ENCODE measurements at places on chromosomes 4 and X.

GRCh38 chr4:37803348-37803973 is 23.0 kb upstream of the PGM2 start:
- DNase-seq = peak; percentile 75

- DNase-seq = no peak
Observed at GRCh38 chrX:140507982-140508305, 3.1 kb upstream of the SOX3 start.

GRCh38 chrX:130741151-130741550 is 161.9 kb downstream of the ENOX2 start:
- DNase-seq = no peak

DNA sequence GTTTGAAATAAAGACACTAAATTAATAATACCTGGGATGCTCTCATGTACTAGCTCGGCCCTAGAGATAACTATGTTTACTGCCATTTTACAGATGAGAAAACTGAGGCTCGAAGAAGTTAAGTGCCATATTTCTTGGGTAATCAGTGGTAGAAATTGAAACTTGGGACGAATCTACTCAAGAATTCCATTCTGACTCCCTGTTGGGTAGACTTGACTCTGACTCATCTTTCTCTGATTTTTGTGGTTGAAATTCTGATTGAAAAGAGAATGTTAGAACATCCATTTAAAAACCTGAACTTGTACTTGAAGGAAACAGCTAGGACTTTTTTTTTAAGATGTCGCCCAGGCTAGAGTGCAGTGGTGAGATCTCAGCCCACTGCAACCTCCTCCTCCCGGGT is 50.1 kb upstream of the NSUN7 start:
- no peak for DNase-seq

DNA sequence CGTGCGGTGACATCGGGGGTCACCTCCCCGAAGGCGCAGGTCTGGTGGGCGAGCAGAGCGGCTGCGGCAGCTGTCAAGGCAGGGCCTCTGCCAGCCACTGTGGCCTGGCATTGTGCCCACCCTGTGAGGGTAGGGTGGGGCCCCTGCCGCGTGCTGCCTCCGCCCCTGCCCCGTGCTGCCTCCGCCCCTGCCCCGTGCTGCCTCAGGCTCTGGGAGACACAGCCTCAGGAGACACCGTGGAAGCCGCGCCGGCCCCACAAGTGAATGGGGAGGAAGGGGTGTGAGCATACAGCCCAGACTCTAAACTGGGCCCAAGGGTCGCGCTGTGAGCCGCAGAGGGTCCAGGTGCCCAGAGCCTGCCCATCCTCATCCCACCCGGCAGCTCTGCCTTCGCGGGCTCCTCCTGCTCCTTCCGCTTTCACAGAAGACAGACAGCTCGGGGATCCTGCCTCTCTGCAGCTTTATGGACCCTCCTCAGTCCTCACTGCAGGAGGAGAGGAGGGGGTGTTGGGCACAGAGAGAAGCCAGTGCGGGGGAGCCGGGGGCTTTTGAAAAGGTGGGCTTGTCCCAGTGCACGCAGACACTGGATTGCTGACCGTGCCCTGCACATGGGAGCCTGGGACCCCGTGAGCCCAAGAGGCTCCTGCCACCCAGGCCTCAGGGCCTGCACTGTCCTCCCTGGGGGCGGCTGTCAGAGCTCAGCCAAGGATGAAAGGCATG is 27.4 kb downstream of the PCGF3 start:
- DNase-seq = no peak

DNA sequence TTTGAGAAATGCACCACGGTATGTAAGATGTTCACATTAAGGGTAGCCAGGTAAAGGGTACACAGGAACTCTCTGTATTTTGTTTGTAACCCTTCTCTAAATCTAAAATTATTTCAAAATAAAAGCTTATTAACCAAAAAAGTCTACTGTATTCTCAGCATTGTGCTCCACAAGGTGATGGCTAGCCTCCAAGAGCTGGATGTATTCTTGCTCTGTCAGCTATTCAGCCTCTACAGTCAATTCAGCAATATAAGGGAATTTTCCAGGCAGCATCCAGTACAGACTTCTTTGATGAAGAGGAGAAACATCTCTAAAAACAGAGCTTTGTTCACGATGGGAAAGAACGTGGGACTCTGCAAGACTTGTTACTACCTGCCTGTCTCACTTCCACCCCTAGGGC is 63.5 kb upstream of the MAOA start:
- no peak for DNase-seq

DNA sequence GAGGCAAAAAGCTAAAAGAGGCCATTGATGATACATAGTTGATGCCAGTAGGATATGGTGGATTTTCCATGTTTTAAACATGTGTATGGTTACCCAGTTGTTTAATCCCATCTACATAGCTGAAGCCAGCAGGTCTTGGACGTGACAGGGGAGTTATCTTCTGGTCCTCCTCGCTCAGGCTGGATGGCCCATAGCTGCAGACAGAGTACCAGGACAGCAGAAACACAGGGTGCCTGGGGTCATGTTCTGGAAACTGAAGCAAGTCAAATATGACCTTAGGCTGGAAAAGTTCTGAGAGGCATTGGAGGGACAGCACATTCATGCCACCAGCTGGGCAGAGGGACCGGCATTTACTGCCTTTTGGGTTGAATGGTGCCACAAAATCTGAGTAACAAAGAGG is 118.0 kb upstream of the GPC4 start:
- DNase-seq = no peak

GRCh38 chrX:13048280-13048679 is 3.9 kb upstream of the FAM9C start:
- no peak for DNase-seq

DNA sequence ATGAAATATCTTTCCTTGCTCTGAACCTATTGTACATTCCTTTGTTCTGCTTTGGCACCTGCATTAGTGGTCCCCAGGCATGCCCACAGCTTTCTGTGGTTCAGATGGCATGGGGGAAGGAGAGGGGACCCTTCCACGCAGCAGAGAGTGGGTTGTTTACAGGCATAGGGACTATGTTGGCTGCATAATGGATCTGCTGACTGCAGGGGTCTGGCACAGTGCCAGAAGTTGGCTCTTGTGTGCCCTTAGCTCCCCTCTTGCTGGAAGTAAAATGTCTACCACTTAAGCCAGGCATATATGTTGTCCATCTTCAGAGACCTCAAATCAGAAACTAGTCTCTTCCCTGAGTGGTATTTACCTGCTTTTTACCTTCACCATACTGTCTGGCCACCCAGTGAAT is 651.9 kb upstream of the PCDH7 start:
- no peak for DNase-seq

DNA sequence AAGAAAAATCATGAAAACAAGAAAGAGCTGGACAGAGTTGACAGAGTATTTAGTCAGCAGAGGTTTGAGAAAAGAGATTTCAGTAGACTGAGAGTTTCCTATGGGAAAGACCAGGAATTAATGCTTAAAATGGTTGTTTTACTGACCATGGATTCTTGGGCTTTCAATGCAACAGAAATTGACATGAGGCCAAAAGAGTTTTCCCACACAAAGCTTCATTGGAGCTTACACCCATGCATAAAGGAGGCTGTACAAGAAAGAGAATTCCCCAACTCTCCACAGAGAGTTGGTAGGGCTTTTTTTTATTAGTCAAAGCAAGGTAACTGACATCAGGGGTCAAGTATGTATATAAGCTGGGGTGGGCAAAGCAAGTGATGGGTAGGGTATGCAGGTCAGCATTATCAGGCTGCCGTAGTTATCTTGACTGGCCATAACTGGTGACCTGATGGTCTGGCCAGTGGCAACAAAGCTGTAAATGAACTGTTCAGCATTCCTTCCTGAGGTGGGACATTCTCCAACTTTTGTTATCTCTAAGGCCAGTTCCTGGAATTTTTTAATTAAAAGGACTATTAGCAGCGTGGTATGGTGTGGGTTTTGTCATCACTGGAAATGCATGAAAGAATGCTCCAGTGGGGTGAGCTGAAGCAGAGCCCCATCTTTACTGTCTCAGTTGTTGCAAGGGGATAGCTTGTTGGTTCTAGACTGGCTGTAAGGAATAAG is 117.0 kb downstream of the ADAM29 start:
- DNase-seq = no peak

GRCh38 chr4:91914176-91914804 is 389.5 kb upstream of the GRID2 start:
- no peak for DNase-seq

DNA sequence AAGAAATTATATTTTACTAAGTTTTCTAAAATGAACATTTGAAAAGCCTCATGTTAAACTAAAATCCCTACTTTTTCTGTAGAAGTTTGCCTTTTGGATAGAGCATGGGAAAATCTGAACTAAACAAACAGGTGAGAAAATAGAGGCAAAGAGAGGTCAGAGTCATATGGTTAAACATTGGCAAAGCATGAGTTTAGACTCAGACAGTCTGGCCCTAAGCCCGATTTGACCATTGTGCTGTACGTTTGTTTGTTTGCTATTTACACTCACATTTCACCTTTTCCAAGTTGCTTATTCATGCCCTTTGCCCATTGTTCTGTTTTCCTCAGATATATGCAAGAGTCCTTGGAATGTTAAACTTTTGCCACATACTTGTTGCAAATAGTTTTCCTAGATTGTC is 85.4 kb downstream of the TIGD2 start:
- no peak for DNase-seq

GRCh38 chr4:36494016-36494415 is 212.6 kb downstream of the DTHD1 start:
- no peak for DNase-seq

DNA sequence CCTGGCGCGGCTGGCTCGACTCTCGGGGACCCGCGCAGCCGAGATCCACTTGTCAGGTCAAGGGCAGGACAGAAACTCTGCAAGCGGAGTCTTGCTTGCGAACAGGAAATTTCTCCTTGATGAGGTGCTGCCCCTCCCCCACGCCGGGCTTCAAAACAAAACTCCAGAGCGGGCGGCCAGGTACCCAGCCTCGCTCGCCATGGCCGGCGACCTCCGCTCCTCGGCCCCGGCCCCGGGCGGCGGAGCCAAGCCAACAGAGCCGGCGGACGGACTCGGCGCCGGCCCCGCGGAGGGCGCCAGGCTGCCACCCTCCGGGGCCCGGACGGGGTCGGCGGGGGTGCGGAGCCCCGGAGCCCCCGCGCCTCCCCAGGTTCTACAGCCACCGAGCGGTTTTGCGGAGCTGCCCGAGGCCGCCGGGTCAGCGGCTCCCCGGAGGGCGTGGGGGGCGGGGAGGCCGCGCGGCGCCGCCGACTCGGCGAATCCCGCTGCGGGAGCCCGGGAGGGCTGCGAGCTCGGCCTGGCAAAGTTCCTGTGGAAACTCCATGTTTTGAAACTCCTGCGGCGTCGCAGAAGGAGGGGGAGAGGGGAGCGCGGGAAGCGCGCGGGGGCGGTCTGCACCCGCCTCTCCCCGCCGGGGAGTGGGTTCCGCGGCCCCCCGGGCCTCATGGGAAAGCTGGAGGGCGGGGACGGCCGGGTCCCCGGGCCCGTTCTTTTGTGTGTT is 11.7 kb upstream of the BCOR start:
- no peak for DNase-seq

DNA sequence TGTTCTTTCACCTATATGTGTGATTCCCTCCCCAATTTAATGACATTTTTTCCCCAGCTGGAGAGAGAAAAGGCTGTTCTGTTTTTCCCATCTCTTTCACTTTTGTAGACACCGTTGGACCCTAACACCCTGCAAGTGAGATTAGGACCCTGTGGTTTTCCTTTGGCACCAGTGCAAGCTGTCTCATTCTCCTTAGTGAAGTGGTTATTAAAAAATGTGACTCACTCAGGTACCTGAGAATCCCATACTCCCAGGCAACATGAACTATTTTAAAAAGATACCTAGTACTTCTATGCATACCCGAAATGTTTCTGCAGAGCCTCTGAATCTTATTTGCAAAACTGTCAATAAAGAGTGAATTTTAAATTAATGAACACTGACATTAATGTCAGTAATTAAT is 175.7 kb upstream of the TBC1D9 start:
- no peak for DNase-seq

DNA sequence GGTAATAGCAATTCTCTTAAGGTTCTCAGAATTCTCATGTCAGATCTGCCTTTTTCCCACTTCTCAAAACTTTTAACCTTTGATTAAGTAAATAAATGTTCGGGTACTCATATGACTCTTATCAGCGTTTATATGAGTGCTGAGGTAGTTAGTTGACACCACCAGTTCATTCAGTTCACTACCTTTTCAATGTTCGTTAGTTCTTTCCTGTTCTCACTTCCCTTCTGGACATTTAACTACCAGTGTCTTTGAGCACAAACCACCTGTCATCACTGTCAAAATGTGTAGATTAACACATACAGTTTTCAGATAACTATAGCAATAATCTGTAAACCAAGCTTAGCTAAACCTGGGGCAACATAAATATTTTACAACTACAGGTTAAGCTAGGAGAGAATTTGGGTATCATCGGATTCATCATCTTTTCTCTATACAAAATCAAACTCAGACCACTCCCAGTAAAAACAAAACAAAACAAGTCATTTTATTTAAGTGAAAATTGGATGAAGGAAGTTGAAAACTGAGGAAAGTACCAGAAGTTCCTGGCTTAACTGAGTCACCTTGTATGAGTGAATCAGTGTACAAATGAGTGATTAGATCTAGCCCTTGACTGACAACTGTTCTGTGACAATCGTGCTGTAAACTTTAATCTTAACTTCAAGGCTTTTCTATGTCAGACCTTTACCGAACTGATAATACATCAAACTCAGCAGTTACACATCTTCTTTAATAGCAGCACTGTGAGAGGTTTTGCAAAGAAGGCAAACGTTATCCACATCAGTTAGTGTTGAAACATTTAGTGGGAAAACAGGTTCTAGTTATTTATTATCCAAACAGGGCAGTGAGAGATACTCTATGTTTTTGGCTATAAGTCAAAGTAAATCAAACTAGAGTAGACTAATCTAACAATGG is 41.9 kb downstream of the ARHGEF38 start:
- DNase-seq = no peak

DNA sequence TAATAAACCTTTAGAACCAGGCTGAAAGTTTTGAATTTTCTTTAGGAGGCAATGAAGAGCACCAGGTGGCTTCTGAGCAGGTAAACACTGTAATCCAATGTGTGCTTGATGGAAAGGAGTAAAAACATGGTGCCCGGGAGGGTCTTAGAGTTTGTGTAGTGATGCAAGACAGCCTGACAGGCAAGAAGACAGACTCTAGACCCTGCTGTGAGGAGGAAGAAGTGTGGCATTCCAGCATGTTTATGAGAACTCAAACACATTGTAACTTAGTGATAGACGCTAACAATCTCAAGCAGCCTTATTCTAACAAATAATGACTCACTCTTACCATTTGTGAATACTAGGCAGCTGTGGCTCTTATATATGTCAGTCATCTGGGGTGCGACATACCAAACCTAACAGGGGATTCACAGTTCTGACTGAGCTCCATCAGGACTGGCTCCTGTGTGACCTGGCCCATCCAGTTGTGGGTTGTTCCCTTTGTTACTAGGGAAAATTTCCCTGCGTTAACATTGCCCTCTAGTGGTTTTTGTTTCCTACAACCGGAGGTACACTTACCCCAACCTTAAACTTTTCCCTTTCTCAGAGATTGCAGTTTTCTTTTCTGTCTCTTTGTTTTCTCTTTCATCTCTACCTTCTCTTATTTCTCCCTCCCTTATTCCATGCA is 53.8 kb downstream of the VSIG4 start:
- peak; percentile 76 for DNase-seq

- no peak for DNase-seq
Observed at GRCh38 chr4:177451108-177451500, 8.9 kb upstream of the AGA start.

- no peak for DNase-seq
Observed at GRCh38 chr4:112952313-112952700, 97.1 kb upstream of the ANK2 start.

GRCh38 chr4:80235451-80235850 is 31.0 kb upstream of the FGF5 start:
- no peak for DNase-seq
